ENCODE measurements at places on chromosomes 12 and 14.

- no peak for DNase-seq
These were observed 11.1 kb downstream of the RIN3 start for GRCh38 chr14:92524602-92525185.

GRCh38 chr12:25995906-25996305, 37.4 kb downstream of the RASSF8 start:
- no peak for DNase-seq

DNA sequence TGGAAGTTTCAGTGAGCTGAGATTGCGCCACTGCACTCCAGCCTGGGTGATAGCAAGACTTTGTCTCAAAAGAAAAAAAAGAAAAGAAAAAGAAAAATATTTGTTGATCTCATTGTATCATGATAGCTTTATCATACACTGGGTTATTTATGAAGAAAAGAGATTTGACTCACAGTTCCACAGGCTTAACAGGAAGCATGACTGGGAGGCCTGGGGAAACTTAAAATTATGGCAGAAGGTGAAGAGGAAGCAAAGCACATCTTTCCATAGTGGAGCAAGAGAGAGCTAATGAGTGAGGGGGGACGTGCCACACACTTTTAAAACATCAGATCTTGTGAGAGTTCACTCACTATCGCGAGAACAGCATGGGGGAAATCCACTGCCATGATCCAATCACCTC, 72.7 kb upstream of the FUT8 start:
- DNase-seq = no peak

DNA sequence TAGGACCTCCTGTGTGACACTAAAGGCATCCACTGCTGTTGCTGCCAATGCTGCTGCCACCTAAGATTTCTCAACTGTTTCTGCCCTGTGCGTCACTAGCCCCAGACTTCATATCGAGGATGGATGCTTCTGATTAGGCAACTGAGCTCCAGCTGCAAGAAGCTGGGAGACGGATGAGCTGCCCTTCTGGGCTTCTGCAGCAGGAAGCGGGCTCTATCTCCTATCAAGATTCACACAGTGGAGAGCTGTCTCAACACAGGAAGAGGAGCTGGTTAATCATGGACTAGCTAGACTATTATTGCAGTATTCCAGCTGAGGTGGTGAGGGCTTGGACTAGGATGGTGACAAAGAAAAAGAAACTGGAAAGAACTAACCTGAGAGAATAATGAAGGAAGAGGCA, 59.2 kb upstream of the PELI2 start:
- DNase-seq = no peak

DNA sequence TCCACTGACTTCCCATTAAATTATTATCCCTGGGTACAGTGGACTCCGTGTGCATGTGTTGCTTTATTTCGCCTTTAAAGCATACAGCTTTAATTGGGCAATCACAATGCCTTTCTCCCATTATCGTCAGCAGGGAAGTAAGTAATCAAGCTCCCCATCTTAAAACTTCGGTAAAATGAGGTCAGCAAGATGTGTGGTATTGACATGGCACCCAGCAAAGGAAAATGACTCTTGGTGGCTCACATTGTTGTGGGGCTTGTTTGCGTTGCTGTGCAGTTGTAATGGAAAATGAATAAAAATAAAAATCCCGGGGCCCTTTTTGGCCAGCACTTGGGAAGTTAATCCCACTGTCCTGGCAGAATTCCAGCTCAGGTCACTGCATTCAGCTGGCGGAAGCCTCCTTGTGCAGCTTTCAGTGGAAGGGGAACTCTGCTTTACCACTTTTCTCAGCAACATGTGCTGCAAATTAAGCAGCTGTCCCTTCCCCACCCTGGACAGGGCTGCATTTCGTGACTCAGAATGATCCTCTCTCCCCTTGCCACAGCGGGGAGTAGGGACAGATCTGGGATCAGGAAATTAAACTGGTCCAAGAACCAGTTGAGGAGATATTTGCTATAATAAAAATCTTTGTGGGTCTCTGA, 13.9 kb upstream of the ATP2A2 start:
- peak; percentile 12 for DNase-seq

DNA sequence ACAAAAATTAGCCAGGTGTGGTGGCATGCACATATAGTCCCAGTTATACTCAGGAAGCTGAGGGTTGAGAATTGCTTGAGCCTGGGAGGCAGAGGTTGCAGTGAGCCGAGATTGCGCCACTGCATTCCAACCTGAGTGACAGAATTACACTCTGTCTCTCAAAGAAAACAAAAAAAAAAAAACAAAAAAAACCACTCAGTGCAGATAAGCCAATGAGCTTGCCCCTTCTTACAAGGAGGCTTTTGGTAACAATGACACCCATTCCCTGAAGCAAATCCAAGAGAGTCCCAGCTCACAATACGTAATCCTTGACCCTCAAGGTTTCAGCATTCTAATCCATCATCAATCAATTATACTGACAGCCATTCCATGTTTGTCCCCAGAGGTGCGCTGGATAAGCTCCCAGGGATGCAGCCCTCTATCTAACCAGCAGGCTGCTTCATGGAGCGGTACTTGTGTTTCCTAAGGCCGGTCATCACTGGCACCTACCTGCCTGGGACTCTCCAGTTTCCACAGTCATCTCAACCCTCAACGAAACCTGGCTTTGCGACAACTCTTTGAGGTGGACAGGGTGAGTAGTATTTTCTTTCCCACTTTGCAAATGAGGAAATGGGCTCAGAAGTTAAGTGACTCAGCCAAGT, 12.4 kb downstream of the GCN1 start:
- no peak for DNase-seq

GRCh38 chr12:89933911-89934310, 225.3 kb upstream of the ATP2B1 start:
- no peak for DNase-seq

DNA sequence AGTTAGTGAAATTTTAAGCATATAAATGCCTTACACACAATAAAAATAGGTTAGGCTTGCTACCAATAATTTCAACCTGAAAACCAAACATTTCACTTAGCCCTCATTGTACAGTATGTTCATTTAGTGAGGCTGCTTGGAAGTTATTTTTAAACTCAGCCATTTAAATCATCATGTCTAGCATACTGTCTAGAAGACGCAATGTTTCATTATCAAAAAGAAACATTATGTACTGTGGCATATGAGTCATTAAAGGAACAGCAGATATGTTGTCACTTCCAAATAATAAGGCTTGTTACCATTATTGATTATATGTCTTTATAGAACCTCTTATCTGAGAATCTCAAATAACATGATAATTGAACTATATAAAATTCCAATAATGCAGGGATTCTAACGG, 304.7 kb downstream of the RMST start:
- DNase-seq = no peak

DNA sequence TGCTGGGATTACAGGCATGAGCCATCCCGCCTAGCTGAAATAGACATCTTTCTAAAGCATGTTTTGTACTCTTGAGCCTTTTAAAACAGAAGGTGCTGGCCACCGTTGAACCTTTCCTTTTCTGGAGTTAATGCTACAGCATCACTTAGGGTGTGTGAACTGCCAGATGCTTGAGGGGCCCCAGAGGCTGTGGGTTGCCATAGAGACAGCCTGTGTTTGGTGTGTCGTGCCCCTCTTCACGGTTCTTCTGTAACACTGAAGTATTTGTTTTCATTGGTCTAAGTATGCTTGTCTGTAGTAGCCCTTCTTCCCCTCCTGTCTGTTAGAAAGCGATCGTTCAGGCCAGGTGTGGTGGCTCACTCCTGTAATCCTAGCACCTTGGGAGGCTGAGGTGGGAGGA, 30.8 kb downstream of the PLEKHG3 start:
- no peak for DNase-seq

- DNase-seq = no peak
These were observed 155.9 kb downstream of the KCNH5 start for GRCh38 chr14:62889364-62889763.

- no peak for DNase-seq
These were observed 7.3 kb downstream of the PHB2 start for GRCh38 chr12:6963016-6963731.

- DNase-seq = no peak
These were observed 1.5 kb upstream of the STRAP start for GRCh38 chr12:15880721-15881120.

DNA sequence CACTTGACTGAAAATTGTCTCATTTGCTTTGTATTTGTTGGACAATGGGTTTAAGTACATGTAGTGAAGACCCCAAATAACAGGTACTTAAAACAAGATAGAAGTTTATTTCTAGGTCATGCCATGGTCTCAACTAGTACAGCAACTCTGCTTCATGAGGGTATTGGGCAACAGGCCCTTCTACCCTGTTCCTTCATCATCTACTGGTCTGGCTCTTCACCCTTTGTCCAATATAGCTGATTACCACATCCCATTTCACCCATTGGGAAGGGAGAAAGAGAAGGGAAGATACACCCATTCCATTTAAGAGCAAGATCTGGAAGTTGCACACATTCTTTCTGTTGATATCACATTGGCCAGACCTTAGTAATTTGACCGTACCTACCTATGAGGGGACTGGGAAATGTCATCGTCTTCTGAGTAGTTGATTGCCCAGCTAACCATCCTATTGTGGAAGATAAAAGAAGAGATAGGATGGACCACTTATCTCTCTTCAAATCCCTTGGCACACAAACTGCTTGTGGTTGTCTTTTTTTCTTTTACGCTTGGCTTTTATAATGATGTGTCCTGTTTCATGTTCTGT, 104.6 kb downstream of the DIP2B start:
- DNase-seq = no peak

DNA sequence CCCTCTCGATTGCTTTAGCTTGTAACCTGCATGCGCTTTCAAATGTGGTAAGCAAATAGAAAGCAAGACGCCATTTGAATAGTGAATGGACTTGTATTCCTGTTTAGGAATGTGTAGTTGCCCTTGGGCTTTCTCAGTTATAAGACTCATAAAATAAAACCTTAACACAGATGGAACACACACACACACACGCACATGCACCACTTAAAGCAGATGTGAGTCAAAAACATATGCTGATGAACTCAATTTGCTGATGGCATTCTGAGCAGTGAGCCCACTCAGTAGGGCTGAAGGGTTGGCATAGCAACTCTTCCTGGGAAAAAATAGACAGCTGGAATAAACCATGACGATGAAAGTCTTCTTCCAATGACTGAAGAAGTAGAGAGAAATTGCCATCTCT, 360.5 kb downstream of the APAF1 start:
- no peak for DNase-seq

GRCh38 chr12:29043069-29043468, 106.0 kb upstream of the FAR2 start:
- no peak for DNase-seq

DNA sequence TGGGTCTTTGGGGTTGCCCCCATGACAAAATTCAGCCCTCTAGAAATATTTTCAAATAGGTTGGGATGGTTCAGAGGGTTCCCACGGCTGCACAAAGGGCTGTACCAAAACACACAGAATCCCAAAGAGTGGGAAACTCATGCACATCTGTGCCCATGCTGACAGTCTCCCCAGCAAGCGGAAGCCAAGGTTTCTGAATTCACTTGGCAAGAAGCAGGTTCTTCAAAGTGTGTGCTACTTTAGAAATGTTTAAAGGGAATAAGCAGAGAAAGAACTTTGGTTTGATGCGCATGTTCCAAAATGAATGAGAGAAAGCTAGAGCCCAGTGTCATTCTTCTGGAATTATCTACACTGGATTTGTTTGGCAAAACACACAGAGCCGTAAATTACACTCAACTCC, 46.7 kb downstream of the FOXN3 start:
- DNase-seq = no peak

- no peak for DNase-seq
These were observed 120.4 kb upstream of the LRIG3 start for GRCh38 chr12:59040656-59041055.

GRCh38 chr12:39173726-39174125, 268.3 kb upstream of the CPNE8 start:
- no peak for DNase-seq

DNA sequence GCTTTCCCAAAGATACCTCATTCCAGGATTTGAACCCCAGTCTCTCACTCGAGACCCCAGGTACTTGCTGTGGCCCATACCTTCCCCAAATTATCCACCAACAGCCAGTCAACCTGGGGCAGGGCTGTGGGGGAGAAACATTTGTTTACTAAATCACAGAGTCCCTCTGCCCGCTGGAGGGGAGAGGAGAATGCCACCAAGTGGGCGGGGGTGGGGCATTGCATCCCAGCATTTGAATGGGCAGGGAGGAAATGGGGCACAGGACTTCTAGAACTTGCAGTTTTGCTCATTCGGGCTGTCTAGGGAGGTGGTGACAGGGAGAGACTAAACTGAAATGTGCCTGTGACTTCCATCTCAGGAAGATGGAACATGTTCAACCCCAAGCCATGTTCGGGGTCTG, 10.9 kb upstream of the SERPINA9 start:
- DNase-seq = no peak

GRCh38 chr12:82805812-82806497, 119.2 kb downstream of the TMTC2 start:
- DNase-seq = no peak

GRCh38 chr14:69648480-69649451, 37.4 kb downstream of the SUSD6 start:
- no peak for DNase-seq

GRCh38 chr12:13177906-13178305, 18.6 kb upstream of the EMP1 start:
- no peak for DNase-seq

DNA sequence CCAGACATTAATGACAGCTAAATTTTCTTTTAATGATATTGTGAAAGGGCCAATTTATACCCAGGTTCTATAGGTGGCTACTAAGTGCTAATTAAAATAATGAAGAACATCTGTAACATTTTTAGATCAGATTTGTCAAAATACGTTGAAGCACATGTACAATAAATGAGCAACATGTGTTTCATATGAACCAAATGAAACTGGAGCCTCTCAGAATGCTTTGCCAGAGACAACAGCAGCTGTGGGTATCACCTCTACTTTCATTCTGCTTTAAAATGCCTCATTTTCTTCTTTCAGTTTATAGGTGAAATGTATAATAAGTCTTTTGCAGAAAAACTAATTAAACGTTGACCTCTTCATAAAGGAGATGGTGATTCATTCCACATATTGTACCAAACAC, 26.1 kb upstream of the MYF6 start:
- DNase-seq = no peak

GRCh38 chr12:55132816-55133215, 6.6 kb downstream of the OR9K2 start:
- DNase-seq = no peak

DNA sequence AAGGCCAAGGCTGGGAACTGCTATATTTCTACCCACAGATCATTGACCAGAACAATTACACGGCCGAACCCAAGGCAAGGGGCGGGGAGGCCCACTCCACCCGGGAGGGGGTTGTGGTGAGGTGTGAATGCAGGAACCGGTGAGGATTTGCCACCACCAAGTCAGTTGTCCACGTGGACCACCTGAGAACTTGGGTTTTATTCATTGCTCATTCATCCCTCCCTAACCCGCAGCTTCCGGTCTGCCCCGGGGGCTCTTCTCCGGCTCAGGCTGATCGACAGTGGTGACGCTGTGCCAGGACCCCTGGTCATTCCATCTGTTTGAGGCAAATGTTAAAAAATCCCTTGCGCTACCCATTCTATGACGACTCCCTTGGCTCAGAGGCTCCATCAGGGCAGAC, 127.7 kb upstream of the RTL1 start:
- DNase-seq = no peak

All from HL-60 (cell line).